Esophagus muscularis mucosa (tissue), 4 donors: ENCODE measurements at places on chromosomes 6 and 20. TPM values are rescaled to one million over a fixed set of nuclear protein-coding genes. Genes with fewer than 3 reads are reported as not detected.

The SNAI1 gene
- 5.3 TPM for total RNA-seq

GRCh38 chr6:73898599-73898998 is 202.6 kb downstream of the CD109 start:
- no peak overlapping the region for H3K4me3 ChIP-seq
- DNase-seq: no peak
- no peaks in the 10 kb centered on the region for H3K27me3 ChIP-seq
- no peaks in the 10 kb centered on the region for H3K36me3 ChIP-seq
- H3K4me1 ChIP-seq: no peaks in the 10 kb centered on the region
- H3K27ac ChIP-seq: no peak overlapping the region

DNA sequence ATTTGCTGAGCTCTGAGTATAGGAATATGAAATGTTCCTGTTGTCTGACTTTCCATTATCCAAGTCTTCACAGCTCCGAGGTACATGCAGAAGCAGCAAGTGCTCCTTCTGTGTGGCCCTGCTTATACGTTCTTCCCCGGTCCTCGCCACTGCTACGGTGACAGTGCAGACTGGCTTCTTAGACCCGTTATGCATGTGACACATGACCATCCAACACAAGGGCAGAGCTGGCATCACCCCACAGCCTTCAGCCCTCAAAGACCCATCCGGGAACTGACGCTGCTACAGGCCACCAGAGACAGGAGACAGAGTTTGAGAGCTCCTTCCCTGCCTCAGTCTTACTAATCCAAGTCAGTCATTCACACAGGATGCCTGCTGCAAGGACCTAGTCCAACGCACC is 70.4 kb downstream of the TRAM2 start:
- H3K36me3 ChIP-seq: peaks cover 55% of the 10 kb centered on the region
- DNase-seq: no peak
- no peak overlapping the region for H3K4me3 ChIP-seq
- peaks cover 61% of the 10 kb centered on the region for H3K4me1 ChIP-seq
- H3K27ac ChIP-seq: peak overlapping the region; percentile 61

The SIRPB1 gene
- 4.0 TPM for total RNA-seq

GRCh38 chr6:81054036-81054435 is 698.4 kb downstream of the TENT5A start:
- no peaks in the 10 kb centered on the region for H3K36me3 ChIP-seq
- no peak for DNase-seq
- no peaks in the 10 kb centered on the region for H3K4me1 ChIP-seq

DNA sequence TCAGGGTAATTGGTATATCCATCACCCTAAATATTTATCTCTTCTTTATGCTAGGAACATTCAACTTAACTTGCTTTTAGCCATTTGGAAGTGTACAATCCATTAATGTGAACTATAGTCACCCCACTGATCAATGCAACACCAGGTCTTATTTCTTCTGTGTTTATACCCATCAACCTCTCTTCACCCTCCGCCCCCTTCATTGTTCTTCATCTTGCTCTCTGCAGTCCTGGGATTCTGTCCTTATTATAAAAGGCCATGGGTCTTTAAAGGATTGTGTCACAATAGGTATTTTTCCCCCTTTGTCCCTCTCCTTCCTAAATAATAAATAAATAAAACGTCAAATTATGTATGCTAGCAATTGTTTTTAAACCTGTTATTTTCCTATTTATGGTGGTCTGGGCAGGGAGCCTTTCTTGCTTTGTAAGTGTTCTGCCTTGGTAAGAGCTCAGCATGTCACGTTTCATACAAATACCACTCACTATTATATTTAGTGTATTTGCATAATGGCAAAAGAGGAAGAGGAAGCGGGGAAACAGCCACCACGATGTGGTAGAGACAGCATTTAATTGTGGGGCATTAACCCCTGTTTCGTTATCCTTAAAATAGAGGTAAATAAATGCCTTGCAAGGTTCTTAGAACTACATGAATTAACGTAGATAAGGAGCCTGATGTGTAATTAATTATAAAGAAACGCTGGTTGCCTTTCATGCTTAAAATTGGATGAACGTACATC is 1.9 kb downstream of the ABRACL start:
- no peaks in the 10 kb centered on the region for H3K36me3 ChIP-seq
- no peaks in the 10 kb centered on the region for H3K27me3 ChIP-seq
- H3K4me3 ChIP-seq: peak overlapping the region; percentile 84
- peak overlapping the region; percentile 81 for H3K27ac ChIP-seq

The IL17F gene
- total RNA-seq: not detected

The SLPI gene
- 109 TPM for total RNA-seq
